ENCODE measurements at places on chromosomes 1 and 21.
A peak's percentile ranks its signal among the peaks of the same experiment; 100 is the strongest.

DNA sequence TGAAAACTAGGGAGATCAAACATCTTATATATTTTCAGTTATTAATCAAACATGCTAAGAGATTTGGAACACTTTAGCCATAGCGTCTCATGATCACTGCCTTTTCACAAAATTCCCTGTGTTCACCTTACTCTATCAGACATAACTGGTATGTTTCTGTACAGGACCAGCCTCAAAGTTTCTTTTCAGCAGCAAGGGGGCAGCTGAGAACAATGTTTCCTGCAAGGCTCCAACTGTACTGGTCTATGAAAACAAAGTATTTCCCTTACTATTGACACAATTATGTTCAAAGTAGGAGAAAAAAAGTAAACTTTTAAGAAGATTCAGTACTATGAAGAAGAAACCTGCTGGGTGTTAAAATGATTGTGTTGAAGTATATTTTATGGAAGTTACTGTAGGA lies 98.5 kb downstream of the ATF6 start:
- no peak for DNase-seq

DNA sequence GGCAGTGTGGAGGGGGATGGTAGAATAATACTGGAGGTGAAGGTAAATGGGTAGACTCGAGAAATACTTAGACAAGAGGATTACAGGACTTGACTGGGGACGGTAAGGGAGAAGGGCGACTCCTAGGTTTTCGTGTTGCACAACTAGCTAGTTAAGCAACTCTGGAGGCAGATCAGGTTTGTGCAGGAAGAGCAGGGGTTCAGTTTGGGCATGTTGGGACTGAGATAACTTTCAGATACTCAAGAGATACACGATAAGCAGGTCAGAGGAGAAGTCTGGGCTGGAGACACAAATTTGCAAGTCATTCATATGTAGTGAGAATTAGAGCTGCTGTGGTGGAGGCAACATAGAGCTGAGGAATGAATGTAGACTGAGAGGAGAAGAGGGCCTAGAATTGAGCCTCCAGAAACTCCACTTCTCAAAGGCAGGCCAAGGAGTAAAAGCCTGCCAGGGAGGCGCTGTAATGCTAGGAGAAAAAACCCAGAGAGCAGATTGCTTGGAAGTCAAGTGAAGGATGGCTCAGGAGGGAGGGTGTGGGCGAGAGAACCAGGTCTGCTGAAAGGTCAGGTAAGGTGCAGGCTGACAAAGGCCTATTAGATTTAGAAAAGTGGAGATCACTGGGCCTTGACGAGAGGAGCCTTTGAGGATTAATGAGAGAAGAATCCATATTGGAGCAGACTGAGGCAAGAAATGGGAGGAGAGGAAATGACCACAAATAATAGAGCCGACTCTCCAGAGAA lies 20.8 kb downstream of the MAB21L3 start:
- no peak for DNase-seq

- no peak for DNase-seq
Measured at GRCh38 chr1:246377625-246378153, 129.4 kb downstream of the SMYD3 start.

- DNase-seq: peak; percentile 96
Measured at GRCh38 chr1:184622136-184622823, 132.4 kb downstream of the EDEM3 start.

- DNase-seq: no peak
Measured at GRCh38 chr1:229645324-229645993, 19.4 kb downstream of the URB2 start.

DNA sequence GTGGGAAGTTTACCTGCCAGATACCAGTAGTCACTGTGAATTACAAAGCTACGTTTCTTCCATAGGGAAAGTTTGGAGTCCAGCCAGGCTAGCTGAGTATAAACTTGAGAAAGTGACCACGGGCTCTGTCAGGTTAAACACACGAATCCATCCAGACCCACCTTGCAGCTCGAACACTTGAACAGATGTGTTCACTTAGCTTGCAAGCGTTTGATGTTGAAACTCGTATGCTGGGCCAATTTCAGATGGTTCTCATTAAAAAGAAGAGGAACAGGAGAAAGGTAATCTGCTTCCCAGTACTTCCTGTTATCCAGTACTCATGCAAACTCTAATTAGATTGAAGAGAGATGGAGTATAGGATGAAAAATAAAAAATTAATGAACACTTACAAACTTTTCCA lies 636.4 kb downstream of the SMYD3 start:
- DNase-seq: no peak

GRCh38 chr1:25063591-25064416 lies 133.7 kb upstream of the RUNX3 start:
- no peak for DNase-seq

GRCh38 chr1:44572572-44572879 lies 101.8 kb downstream of the TMEM53 start:
- DNase-seq: no peak

DNA sequence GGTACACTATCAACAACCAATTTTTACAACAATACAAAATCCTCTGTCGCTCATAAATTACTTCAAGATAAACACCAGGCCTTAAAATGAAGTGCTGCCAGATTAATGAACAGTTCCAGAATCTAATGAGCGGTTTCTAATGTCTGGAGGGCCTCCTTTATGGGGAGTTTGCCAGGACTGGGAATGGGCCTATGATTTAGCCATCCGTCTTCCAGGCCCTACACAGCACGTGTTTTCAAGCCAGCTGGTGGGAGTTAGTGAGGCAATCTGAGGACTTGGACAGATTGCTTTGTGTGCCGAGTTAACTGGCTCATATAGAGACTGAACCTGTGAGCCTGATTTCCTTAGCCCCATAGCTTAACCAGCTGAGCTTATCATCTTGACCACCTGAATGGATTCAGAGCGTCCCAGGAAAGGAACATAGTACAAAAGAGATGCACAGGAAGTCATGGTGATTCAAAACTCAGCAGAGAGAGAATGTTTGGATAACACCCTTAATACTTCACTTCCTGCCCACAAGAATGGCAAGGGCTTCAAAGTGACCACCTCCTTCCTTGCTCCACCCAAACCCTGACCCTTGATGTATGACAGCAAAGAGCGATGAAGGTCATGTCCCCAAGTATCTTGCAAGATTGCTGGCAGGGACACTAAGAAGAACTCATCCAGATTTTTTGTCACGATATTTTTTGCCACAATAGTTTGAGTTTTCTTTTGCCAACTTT lies 143.5 kb downstream of the SLC30A10 start:
- DNase-seq: peak; percentile 75

DNA sequence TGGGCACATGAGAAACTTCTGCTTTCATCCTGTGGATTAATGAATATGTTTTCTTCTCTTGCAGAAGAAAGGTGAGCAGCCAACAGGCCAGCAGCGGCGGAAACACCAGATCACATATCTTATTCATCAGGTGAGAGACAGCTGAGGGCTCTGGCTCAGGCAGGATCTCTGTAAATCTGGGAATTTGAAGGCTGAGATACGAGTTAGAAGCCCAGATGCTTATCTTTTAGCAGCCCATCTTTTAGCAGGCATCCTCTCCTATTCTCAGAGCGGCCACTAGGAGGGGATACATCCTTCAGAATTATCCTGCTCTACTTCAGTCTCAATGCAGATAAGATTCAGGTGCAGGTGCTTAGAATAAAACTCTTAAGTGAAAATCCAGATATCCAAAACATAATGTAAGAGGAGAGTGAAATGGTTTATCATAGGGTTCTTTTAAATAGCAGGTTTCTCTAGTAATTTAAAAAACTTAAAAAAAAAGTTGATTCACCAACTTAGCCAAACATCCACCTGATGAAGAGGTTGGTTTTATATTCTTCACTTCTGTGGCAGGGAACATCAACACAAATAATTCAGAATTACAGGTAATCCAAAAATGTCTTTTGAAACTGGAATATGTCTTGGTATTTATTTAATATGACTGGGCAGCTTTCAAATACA lies 19.3 kb downstream of the SH2D2A start:
- no peak for DNase-seq

- no peak for DNase-seq
Measured at GRCh38 chr1:67686267-67687197, 1.5 kb downstream of the GADD45A start.

Measured in NCI-H2081 treated with DMSO at 0.1 percent for 48 hours (cell line).